ENCODE measurements at places on chromosomes 3 and 15.

DNA sequence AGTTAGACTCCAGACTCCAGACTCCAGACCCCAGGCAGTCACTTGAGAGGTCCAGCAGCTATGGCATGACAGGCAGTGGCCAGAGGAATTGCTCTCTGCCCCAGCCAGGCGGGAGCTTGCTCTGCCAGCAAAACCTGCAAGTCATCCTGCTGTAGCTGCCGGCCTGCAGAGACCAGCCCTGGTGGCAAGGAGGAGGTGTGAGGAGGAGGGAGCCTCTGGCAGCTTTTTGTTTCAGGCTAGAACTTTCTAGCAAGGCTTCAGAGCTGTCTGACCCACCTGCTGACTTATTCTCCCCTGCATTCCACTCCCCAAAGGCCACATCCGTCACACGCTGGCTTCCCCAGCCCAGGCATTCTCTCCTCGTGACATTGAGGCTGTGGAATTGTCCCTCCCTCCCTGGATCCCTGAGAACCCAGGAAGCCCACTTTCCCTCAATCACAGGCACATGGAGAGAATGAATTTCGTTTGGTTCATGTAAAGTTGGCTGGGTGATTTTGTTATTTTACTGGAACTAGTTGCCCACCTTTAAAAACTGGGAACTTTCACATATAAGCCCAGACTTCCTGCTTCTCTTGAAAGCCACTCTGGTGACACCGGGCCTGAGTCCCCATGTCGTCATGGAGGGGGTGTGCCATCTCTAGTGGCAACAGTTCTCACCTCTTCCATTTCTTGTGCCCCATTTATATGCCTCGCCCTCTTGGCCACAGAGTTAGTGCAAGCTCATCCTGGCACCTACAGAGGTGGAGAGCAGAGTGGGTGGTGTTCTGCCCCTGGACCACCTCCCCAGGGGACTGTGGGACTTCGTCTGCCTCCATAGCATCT, 82.7 kb downstream of the ABHD5 start:
- DNase-seq: no peak

DNA sequence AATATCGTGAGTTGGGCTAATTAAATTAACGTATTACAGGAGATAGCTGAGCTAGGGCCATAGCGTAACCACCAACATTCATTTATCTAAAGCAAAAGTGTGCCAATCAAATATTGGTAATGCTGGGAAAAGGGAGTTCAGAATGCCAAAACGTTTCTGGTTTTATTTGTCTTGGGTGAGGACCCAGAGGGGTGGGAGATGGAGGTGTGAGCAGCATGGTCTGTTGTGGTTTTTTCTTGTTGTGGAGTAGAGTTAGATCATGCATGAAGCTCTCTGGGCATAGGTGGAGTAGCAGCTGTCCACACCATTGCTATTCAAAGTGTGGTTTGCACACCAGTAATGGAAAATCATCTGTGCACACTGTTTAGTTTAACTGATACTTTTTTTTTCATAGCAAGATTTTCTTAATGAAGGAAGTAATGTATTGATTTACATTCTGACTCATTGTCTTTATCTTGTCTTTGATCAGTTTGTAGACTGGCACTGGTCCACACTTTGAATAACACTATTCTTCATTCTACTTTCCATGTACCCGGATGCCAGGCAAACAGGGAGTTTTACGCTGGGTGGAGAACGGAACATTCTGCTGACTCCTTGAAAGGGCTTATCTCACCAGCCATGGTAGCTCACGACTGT, 50.8 kb upstream of the CRTC3 start:
- peak; percentile 12 for DNase-seq

- no peak for DNase-seq
Measured at GRCh38 chr3:45711931-45712330, 22.7 kb downstream of the SACM1L start.

GRCh38 chr3:141081141-141081795, 30.1 kb downstream of the SPSB4 start:
- DNase-seq: no peak

DNA sequence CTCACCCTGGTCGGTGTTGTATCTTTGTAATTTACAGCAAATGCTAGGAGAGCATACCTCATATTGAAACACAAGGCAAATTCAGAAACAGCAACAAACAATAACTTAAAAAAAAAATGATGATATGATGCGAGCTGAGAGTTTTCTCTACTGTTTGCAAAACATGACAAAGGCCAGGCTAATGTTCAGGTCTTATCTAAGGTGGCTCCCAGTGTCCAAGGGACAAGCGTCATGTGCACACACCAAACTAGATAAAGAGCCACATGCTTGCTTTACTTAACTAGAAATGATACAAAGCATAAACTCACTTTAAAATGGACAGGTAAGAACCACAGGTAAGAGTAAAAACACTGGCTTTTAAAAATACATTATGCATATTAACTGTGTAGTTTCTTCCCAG, 375.9 kb downstream of the FOXP1 start:
- DNase-seq: no peak

GRCh38 chr15:64029633-64030032, 16.7 kb downstream of the DAPK2 start:
- DNase-seq: no peak

- DNase-seq: no peak
Measured at GRCh38 chr15:80727196-80727595, 32.1 kb downstream of the ABHD17C start.

DNA sequence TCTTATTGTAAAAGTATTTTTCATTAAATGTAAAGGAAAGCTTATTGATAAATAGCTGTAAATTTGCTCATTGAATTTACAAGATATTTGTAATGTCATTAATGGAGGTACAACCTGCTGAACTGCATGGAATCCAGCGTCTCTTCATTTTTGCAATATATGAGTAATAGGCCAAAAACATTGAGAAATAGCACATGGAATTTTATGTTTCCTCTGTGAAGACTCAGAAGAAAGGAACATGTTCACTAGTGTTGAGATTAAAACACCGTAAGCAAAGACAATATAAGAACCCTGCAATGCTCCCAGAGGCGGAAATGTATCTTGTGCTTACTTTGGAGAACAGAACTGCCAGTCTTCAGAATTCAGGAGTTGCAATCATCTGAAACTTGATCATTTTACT, 167.6 kb downstream of the ALDH1A2 start:
- DNase-seq: no peak

DNA sequence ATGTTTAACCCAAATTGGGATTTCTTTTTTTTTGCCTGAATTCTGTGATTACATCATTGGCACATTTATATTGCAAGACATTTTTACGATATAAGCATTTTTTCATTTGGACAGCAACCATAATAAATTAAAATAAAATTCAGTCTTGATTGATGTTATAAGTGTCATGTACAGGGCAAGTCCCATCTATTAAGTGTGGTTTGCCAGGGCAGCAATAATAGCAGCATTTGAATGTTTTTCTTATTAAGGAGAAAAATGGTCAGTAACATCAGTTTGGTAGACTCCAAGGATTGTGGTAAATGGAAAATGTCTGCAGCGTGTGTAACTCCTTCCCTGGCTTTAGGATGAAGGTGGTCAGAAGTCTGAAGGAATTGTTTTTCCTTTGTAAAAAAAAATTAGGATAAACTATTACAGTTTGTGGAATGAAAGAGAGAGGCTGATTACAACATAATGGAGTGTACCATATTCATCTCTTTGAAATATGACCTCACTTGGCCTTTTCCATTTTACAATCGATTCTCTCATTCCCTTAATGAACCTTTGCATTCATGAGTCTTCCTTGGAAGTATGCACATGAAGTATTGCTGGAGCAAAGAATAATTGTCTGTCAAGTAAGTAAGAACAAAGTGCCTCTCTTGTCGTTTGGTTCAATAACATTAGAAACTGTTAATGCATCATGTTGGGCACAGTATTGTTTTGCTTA, 405.4 kb upstream of the THRB start:
- no peak for DNase-seq

DNA sequence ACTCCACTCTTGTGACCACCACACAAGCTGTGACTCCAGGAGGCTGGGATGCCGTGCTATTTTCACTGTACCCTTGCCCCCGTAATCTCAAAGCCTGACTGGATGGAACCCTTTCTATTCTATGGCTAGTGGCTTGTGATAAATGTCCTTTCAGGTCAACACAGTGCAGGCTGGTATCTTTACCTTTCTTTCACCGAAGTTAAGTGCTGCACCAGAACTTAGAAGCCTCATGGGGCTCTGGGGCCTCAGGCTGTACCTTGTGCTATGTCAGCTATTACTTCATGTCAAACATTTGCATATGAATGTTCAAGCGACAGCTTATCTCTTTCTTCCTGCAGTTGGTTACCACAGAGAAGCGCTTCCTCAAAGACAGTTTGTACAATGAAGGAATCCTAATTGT, 66.8 kb downstream of the RPL39L start:
- no peak for DNase-seq

DNA sequence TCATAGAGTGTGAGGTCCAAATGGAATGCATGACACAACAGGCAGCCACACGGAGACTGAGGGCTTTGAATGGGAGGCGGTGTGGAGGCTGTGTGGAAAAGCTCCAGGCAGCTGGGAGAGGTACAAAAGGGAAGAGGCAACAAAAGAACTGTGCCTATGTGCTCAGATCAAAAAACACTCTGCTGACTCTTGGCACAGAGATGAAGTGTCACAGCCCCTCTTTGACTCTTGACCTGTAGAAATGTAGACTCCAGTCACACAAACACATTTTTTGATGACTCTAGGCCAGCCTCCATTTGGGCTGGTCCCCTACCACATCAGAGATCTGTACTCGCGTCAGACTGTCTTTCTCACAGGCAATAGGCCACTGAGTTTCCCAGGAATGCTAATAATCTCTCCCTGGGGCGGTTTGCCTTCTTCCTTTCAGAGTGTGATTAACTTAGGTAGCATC, 456.0 kb downstream of the TUSC7 start:
- no peak for DNase-seq

DNA sequence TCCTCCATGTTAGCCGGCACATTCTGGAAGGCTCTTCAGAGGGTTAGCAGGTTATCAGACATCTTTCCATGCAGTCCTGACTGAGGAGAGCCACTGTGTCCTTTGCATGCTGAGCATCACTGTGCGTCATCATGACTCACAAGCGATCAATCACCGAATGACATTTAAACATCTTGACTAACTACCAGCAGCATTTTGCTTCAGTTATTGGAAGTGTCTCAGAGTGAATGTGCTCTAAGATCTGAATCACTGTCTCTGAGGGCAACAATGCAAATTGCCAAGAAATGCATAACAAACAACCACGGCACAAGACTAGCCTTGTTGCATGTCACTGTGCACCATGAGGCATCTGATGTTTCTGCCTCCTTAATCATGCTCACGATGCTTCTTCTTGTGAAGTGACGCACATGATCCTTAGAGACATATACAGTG, 18.3 kb upstream of the ATP8B4 start:
- peak; percentile 86 for DNase-seq

DNA sequence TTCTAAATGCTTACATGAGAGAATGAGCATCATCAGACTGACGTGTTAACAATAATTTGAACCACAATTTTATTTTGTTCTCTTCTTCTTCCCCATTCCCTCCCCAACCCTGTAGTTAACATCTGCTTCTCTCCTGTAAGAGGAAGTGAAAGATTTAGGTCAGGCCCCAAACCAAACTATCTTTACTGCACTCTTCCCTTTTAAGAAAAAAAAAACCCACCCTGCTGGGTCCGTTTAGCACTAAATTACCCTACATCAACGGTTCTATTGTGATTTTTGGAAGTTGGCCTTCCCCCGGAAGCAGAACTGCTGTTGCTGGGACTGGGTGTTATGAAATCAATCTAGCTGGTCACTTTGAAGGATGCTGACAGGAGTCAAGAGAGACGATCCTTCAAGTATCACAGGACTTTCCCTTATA, 49.4 kb downstream of the NFKBIZ start:
- no peak for DNase-seq

GRCh38 chr3:48299746-48300712, 33.4 kb downstream of the SPINK8 start:
- no peak for DNase-seq

- no peak for DNase-seq
Measured at GRCh38 chr3:68757157-68757556, 175.2 kb downstream of the TAFA4 start.

GRCh38 chr3:134364061-134364935, 9.9 kb downstream of the AMOTL2 start:
- DNase-seq: peak; percentile 74

DNA sequence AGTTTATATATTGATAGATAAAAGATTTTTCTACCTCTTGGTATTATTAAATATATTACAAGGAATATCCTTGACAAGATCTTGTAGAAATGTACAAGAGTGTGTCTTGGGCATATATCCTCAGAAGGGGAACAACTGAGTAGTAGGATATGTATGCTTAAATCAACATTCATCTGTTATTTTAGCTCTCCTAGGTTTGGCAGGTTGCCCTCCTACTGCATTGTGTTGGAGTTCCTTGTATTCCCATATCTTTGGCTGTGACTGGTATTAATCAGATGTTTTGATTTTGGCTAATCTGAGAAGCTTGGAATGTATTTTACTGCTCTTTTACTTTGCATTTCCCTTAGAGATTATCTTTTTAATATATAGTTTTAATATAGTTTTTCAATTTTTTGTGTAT, 4.6 kb downstream of the MYRIP start:
- DNase-seq: no peak

GRCh38 chr15:45387380-45388007, 9.2 kb upstream of the GATM start:
- no peak for DNase-seq

DNA sequence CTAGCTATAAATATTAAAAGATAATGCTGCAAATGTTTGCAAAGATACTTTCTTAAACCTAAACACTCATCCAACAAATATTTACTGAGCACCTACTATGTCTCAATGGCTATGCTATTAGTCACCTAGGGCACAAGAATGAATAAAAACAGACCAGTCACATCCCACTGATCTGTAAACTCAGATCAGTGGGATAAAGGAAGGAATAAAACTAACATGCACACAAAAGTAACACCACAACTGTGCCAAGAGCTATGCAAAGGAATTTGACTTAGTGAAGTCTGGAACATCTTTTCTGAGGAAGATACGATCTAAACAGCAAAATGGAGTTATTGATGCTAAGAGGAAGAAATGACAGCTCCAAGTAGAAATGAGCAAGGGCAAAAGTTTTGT, 56.6 kb downstream of the CBLB start:
- DNase-seq: no peak

DNA sequence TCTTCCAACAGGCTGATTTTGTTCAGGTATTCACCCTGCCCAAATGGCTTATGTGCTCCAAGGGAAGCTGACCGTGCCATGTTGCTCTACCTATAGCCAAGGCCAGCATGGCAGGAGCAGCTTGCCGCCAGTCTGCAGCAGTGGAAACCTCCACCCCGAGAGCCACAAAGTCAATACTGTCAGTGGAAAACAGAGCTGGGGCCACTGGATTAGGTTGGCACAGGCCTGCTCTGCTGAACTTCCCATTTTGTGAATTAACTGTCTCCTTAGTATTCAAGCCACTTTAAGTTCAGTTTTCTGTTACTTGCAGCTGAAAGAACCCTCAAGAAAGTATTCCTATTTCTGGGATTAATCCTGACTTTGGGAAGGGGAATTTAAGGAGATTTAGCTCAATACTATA, 63.8 kb upstream of the XCR1 start:
- no peak for DNase-seq

DNA sequence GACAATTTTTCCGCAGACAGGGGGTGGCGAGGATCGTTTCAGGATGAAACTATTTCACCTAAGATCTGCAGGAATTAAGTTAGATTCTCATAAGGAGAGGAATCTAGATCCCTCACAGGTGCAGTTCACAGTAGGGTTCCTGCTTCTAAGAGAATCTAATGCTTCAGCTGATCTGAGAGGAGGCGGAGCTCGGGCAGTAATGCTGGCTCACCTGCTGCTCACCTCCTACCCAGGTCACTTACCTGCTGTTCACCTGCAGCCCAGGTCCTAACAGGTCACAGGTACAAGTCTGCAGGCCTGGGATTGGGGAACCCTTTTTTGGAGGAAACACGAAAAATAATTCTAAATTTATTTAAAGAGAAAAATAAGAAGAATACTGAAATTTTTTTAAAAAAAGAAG, 406.8 kb downstream of the MCTP2 start:
- DNase-seq: no peak
